ENCODE measurements at places on chromosomes 13 and 19.

GRCh38 chr19:28471731-28472510 lies 741.0 kb downstream of the UQCRFS1 start:
- DNase-seq: no peak
- no peaks in the 10 kb centered on the region for H3K27me3 ChIP-seq
- H3K4me3 ChIP-seq: no peak overlapping the region

GRCh38 chr19:39474139-39474620 lies 6.5 kb upstream of the TIMM50 start:
- DNase-seq: peak; percentile 90
- H3K4me3 ChIP-seq: no peak overlapping the region
- H3K27me3 ChIP-seq: peaks cover 2% of the 10 kb centered on the region
- H3K36me3 ChIP-seq: no peaks in the 10 kb centered on the region
- H3K4me1 ChIP-seq: no peaks in the 10 kb centered on the region

- no peak overlapping the region for H3K27ac ChIP-seq
Observed at GRCh38 chr13:50377726-50378270, 362.6 kb downstream of the KCNRG start.

DNA sequence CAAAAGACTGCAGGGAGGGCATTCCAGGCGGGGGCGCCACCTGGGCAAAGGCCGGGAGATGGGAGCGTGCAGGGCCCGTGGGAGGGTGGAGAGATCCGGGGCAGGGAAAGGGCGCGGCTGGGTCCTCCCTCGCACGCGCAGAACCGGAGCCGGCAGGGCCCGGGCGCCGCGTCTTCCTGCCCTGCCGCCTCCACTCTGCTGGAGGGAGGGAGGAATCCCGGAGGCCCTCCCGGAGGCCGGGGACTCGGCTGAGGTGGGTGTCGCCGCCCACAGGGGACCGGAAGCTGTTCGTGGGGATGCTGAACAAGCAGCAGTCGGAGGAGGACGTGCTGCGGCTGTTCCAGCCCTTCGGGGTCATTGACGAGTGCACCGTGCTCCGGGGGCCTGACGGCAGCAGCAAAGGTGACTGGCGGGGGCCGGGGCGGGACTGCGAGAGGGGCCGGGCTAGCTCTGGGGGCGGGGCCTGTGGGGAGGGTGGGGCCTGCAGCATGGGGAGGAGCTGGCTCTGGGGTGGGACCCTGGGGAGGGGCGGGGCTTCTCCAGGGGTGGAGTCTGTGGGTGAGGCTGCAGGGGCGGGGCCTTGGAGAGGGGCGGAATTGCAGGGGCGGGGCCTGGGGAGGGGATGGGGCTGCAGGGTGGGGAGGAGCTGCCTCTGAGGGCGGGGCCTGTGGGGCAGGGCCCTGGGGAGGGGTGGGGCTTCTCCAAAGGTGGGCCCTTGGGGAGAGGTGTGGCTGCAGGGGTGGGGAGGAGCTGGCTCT lies 51.3 kb downstream of the CELF5 start:
- H3K4me1 ChIP-seq: peaks cover 10% of the 10 kb centered on the region
- H3K27me3 ChIP-seq: peaks cover 17% of the 10 kb centered on the region
- H3K27ac ChIP-seq: peak overlapping the region; percentile 79
- H3K4me3 ChIP-seq: peak overlapping the region; percentile 84
- peak; percentile 95 for DNase-seq

GRCh38 chr13:50078231-50078894 lies 63.1 kb downstream of the KCNRG start:
- peaks cover 18% of the 10 kb centered on the region for H3K27me3 ChIP-seq
- no peak for DNase-seq
- H3K36me3 ChIP-seq: no peaks in the 10 kb centered on the region
